Breast epithelium (tissue), 4 donors: ENCODE measurements at places on chromosomes 7 and 10. TPM values are rescaled to one million over a fixed set of nuclear protein-coding genes. Genes with fewer than 3 reads are reported as not detected.

DNA sequence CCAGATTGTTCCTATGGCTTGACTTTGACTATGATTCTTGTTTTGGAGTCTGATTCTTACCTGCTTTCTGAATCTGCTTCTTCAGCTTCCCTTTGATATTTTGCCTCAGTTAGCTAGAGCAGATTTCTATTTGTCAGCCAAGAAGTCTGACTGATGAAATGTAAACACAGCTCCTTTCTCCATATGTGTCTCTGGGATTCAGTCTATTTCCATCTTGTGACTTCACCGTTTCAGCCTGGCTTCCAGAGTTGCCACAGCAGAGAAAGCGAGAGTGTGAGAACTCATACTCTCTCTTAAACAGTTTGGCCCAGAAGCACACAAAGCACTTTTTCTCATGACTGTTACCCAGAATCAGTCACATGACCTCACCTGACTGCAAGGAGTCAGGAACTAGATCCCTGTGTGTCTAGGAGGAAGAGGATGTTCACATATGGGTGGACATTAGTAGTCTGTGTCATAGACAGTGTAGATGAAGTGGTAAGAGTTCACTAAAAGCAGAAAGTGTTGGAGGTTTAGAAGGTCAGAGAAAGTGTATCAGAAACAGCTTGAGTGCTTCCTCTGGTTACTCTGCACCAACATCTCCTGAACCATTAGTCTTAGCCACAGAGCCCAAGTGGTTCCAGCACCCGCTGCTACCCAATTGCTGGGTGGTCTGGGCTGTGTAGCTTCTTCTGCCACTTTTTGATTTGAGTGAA is 103.4 kb upstream of the CDK6 start:
- no peak for DNase-seq

PIK3CG gene
- total RNA-seq: 5.4 TPM

GCK gene
- not detected for total RNA-seq

FGL2 gene
- total RNA-seq: 17.4 TPM

DNA sequence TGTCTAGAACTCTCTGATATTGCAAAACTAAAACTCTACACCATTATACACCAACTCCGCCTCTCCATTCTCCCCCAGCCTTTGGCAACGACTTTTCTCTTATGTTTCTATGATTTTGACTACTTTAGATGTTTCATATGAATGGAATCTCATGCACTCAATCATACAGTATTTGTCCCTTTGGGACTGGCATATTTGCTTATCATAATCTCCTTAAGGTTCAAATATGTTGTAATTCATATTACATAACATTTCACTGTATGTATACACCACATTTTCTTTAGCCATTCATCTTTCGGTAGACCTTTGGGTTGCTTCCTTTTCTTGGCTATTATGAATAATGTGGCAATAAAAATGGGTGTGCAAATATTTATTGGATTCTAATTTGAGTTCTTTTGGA is 164.4 kb downstream of the ARL4A start:
- DNase-seq: no peak

- no peak for DNase-seq
These were observed 326.0 kb upstream of the MTPN start for GRCh38 chr7:136303162-136303561.

DNA sequence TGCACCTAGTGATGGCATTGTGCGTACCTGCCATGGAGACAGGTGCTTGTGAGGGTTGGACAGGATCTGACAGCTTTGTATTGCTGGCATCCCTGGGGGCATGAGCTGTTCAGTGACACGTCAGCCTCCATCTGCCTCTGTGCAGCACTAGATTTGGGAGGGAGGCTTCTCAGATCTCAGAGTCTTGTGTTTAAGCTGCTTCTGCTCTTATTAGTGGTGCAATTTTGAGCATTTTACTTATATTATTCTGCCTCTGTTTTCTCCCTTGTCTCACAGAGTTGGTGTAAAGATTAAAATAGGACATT is 5.1 kb downstream of the ARHGAP22 start:
- no peak for DNase-seq

- peak; percentile 32 for DNase-seq
These were observed 255.7 kb upstream of the MKLN1 start for GRCh38 chr7:131071786-131072504.

DNA sequence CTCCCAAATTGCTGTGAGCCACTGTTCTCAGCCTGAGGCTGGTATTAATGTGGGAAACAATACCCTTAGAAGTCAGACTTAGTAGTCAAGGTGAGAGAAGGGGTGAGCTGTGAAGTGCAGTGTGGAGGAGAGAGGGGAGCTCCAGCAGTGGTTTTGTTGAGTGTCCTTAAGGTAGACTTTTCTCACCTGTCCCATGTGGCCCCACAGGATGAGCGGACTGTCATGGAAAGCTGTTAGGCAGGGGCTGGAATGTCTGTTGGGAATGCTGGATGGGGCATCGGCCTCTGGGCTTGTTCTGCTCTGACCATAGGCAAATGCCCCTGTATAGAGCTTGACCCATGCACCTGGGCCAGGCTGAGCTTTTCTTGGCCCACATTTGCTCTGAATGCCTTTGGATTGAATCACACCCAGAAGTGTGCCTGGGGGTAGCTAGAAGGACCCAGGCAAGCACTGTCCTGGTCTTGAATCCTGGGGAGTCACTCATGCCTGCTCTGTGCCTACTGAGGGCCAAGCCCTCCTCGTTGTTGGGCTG is 36.3 kb upstream of the SH2D4B start:
- DNase-seq: no peak

DNA sequence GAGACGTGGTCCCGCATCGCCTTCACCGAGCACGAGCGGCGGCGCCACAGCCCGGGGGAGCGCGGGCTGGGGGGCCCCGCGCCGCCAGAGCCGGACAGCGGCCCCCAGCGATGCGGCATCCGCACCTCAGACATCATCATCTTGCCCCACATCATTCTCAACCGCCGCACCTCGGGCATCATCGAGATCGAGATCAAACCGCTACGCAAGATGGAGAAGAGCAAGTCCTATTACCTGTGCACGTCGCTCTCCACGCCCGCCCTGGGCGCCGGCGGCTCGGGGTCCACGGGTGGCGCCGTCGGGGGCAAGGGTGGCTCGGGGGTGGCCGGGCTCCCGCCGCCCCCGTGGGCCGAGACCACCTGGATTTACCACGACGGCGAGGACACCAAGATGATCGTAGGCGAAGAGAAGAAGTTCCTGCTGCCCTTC is 737 bp downstream of the CNNM2 start:
- no peak for DNase-seq

GRCh38 chr10:68880181-68880580 is 20.9 kb upstream of the DDX50 start:
- no peak for DNase-seq

C10orf67 gene
- total RNA-seq: 0.29 TPM

DNA sequence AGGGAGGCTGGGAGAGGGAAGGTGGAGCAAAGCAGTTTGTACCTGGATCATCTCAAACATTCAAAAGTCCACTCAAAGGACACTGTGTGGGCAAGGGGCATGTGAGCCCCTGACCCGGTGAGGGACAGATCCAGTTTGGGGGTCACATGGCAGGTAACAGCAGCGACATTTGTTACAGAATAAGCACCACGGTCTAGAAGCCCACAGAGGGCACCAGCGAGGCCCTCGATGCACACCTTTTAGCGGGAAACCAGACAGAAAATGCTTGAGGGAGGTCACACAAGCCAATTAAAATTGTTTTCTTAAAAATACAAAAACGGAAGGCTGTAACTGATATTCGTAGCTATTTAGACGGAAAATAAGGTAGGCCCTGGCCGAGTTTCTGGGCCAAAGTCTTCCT is 144.4 kb downstream of the ZMYND11 start:
- DNase-seq: no peak

XRCC2 gene
- 0.48 TPM for total RNA-seq

CTAGE4 gene
- total RNA-seq: 31.5 TPM

DNA sequence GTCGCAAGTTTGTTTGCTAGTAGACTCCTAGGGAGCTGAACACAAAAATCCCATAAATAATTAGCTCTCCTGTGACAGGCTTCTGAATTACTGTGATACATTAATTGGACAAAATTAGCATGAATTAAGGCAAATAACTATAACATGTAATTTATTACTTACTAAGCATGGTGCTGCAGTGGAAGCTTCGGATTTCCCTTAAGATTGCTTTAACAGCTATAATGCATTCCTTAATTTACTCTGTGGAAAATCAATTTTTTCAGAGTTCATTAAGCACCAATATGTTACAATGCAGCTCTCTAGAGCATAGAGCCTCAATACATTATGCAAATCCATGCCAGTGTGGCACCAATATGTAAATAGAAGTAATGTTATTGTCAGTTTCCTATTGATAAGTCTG is 201.5 kb downstream of the MDFIC start:
- DNase-seq: no peak

PNLIP gene
- not detected for total RNA-seq

GRCh38 chr10:60820093-60820754 is 41.9 kb downstream of the CDK1 start:
- DNase-seq: no peak

MBL2 gene
- not detected for total RNA-seq

DNA sequence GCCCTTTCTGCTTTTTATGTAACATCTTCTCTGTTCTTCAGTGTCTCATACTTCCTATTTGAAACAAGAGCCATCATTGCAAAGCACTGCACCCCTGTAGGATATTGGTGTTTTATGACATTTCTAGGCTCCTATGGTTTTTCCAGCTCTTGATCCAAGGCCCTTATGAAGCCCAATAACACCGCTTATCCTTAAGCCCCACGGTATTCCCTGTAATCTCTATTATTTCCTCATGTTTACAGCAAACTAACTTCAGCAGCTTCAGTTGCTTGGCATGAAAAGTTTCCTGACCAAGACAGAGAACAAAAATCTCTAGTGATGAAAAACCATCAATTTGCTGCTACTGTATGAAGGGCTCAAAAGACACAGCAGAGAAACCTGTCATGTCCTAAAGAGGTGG is 34.1 kb upstream of the TES start:
- no peak for DNase-seq

DNA sequence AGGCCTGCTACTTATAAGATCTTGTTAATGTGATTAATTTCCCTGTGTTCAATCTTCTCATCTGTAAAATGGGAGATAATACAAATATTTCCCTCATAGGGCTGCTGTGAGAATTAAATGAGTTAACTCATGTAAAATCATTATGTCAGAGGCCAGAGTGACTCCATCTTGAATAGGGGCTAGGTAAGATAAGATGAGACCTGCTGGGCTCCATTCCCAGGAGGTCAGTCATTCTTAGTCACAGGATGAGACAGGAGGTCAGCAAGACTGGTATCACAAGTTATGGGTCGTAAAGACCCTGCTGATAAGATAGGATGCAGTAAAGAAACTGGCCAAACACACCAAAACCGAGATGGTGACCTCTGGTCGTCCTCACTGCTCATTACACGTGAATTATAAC is 200.7 kb downstream of the CYP26A1 start:
- no peak for DNase-seq

- DNase-seq: peak; percentile 19
These were observed 65.1 kb downstream of the CLEC2L start for GRCh38 chr7:139588632-139589031.

HUS1 gene
- total RNA-seq: 31.5 TPM

DNA sequence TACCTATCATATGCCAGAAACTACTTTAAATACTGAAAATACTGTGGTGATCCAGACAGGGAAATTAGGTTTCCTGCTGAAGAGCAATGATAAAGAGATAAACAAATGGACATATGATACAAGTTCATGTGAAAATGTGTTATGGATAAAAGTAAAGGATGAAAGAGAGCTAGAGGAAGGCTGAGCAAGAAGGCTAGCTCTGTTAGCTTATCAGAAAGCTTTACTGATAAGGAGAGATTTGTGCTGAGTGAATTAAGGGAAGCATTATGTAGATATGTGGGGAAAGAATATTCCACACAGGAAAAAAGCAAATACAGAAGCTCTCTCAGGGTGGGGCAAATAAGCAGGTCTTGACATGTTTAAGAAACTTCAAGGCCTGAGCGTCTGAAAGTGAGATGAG is 308.4 kb downstream of the HDAC9 start:
- no peak for DNase-seq

DNA sequence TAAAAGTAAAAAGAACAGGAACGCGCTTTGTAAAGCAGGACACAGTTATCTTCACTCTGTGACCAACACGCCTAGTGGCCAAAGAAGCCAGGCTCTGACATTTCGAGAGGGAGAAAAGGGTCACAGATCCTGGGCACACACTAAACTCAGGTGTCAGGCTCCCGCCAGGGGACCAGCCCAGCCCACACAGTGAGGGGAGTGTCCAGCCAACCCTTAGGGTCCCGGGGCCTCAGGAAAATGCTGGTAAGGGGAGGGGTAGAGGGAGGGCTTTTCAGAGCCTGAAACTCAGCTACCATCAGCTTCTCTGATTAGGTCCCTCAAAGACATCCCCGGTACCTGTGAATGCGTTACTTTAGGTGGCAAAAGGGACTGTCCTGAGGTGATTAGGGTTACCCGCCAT is 16.6 kb downstream of the ANXA11 start:
- DNase-seq: no peak

DNA sequence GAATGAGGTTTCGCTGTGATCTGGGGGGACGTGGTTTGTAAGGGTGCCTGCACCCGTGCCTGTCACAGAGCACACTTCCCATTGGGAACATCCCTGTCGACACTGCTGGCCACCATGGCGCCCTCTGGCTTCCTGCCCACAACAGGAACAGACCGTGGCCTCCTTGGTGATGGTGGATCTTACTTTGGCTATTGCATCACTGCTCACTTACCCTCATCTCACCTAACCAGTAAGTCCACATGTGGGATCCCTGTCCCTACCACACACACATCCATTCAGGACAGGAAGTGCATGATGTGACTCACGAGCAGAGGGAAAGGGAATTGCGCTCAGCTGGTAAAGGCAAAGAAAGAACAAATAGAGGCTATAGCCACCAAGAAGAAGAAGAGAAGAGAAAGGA is 26.2 kb upstream of the SEC61G start:
- DNase-seq: no peak

MMP21 gene
- total RNA-seq: 0.59 TPM

ACTL6B gene
- not detected for total RNA-seq

FAM241B gene
- total RNA-seq: 0.48 TPM

- no peak for DNase-seq
These were observed 38.5 kb downstream of the MCU start for GRCh38 chr10:72730479-72730878.

AKR1C3 gene
- 70.8 TPM for total RNA-seq

ST7 gene
- 27.5 TPM for total RNA-seq

DNA sequence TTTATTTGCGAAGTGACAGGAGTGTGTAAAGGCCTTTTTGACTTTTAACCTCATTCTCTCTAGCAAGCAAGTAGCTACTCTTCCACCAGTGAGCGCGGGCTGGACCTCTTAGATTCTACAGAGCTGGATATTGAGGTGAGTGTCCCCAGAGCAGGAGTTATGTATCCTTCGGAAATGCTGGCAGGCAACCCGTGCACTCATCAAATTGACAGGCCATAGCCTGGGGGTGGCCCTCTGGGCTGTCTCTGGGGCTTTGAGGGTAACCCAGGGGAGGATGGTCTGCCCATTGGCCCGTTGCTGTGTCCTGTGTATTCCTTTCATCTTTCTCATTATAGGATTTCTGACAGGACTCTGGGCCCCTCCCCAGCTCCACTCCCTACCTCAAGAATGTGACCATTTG is 6.1 kb upstream of the PVRIG start:
- DNase-seq: no peak

GRCh38 chr10:12501324-12501723 is 152.0 kb downstream of the CAMK1D start:
- no peak for DNase-seq
